ENCODE measurements at places on chromosomes 7 and 10.

GRCh38 chr10:34495938-34496337 lies 319.2 kb downstream of the PARD3 start:
- DNase-seq, result no peak

DNA sequence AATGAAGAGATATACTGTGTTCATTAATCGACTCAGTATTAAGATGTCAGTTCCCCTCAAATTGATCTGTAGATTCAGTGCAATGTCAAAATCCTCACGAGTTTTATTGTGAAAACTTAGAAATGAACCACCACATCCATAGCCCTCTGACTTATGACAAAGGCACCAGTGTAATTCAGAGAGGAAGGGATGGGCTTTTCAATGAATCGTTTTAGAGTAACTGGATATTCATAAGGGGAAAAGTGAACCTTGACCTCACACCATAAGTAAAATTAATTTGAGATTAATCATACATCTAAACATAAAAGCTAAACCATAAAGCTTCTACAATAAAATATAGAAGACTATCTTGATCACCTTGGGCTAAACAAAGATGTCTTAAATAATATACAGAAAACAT lies 128.1 kb downstream of the ELFN1 start:
- DNase-seq, result no peak

DNA sequence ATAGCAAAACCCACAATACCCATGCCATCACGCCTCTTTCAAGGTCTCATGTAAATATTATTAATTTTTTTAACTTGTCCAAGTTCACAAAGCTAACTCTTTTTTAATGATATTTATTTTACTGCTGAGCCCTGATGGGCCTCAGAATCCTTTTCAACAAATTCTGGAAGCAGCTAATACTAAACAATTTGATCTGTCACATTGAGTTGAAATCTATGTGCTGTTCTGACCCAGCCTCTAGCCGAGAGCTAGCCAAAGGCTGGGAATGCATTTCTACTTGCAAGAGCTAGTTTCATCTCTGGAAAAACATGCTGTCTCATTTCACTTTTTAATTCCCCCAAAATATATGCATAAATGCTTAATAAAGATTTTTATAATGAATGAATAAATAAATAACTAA lies 47.9 kb downstream of the TFAM start:
- DNase-seq, result no peak

DNA sequence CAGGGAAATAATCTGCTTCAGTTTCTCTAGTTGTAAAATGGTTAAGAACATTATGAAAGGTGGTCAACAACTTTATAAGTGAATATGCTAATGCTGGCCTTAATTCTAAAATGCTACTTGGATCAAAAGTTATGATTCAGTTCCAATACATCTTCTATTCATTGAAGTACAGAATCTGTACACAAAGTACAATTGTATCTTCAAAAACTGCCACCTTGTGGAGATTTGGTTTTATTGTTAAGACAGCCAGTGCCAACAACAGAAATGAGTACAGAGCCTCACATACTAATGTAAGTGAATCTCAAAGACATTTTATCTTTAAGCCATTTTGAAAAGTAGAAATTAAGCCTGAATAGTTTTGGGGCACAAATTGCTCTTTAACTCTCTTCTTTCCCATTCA lies 194.0 kb downstream of the CFTR start:
- no peak for DNase-seq

DNA sequence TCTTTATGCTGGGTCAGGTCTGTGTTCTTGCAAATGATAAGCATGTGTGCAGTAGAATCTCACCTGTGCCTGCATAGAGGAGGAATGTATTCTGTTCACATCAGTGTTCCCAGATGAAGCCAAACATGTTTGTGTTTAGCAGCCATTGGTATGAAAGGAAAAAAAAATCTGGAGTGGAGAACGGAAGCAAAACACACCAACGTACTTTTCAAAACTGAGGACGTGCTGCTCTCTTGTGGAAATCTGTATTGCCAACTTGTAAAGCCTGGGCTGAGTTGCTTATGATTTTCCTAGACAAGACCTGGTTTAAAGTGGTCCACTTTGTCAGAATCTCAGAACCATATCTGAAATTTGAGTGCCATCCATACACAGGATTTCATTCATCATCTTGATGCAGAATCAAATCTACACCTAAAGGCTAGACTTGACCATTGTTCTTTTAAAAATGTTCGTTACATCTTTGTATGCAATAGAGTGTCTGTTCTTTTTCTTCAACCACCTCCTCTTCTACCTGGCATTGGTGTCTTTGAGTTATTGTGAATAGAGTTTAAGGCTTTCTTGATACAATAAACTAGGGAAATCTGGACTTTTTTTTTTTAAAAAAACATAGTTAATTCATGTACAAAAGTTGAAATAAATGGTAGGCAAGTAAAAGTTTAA lies 367.7 kb downstream of the PHF14 start:
- DNase-seq, result no peak

DNA sequence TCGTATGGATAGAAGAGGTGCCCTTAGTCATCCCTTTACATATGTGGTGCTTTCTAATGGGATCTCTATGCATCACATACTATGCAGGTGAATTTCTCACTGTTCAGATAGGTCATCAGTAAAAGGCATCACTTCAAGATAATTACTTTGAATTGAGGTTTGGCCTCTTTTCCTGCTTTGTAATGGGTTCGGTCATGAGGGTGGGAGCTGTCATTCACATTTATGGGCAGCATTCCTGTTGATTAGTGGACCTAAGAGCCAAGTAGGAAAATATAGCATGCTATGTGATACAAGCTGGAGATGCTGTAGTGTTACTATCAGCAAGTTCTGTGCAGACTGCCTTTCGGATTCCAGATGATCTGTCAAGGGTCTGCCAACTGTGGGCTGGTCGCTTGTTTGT lies 156.3 kb downstream of the LCOR start:
- DNase-seq, result no peak

- DNase-seq, result no peak
Measured at GRCh38 chr7:135886345-135887132, 90.6 kb downstream of the MTPN start.

GRCh38 chr7:2984091-2984490 lies 59.6 kb downstream of the CARD11 start:
- DNase-seq, result no peak

Measured in stimulated activated CD4-positive, alpha-beta T cell treated with anti-CD3 and anti-CD28 coated beads, Interleukin-2, amount 100 ng/mL, for 24 hours (primary cell).